Foreskin melanocyte (primary cell): ENCODE measurements at places on chromosomes 13 and 19.

- no peak for DNase-seq
Observed at GRCh38 chr19:42003506-42004294, 9.7 kb upstream of the ATP1A3 start.

GRCh38 chr13:20901668-20902437 is 693 bp downstream of the XPO4 start:
- DNase-seq, result no peak

- DNase-seq, result no peak
Observed at GRCh38 chr19:50844296-50844935, 10.3 kb upstream of the KLK3 start.

- no peak for DNase-seq
Observed at GRCh38 chr13:97364031-97364430, 69.9 kb upstream of the RAP2A start.

DNA sequence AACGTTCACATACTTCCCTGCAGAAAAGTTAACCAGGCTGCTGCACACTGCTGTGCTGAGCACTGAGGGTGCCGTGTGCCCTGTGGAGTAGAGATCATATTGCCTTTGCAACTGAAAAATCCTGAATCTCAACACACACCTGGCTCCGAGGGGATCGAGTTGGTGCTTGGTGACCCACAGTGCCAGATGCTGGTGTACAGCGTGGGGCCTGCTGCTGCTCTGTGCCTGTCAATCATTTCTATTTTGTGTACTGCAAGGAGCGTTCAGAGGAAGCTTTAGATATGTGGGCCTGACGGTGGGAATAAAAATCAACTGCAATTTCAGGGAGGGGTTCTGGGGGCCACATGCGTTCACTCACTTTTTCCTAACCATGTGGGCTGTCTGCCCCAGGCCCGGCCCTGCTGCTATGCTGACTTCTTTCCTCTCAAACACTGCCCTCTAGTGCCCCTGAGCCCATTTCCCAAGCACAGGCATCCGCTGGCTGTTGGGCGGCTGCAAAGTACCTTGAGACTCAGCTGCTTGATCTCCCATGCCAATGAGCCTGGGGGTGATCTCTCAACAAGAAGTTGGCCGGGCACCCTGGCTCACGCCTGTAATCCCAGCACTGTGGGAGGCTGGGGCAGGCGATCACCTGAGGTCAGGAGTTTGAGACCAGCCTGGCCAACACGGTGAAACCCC is 9.7 kb upstream of the LENG8 start:
- DNase-seq, result no peak

DNA sequence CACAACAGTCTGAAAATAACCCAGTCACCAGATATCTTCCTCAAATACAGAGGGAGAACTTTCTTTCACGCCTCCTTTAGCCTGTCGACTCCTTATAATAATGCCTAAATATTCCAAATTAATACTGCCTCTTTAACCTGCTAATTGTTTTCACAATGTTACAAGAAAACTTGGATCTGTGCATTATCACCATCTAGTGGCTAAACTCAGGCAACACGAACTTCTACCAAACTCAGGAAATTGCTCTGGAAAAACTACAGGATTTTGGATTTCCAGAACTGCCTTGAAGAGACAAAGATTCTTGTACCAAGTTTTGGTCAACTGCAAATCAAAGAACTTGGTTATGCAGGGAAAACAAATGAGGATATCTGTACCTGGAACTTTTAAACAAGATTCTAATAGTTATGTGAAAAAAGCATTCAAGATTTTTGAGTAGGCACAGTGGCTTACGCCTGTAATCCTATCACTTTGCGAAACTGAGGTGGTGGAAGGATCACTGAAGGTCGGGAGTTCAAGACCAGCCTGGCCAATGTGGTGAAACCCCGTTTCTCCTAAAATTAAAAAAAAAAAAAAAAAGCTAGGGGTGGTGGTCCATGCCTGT is 10.8 kb downstream of the CLN5 start:
- DNase-seq, result no peak

DNA sequence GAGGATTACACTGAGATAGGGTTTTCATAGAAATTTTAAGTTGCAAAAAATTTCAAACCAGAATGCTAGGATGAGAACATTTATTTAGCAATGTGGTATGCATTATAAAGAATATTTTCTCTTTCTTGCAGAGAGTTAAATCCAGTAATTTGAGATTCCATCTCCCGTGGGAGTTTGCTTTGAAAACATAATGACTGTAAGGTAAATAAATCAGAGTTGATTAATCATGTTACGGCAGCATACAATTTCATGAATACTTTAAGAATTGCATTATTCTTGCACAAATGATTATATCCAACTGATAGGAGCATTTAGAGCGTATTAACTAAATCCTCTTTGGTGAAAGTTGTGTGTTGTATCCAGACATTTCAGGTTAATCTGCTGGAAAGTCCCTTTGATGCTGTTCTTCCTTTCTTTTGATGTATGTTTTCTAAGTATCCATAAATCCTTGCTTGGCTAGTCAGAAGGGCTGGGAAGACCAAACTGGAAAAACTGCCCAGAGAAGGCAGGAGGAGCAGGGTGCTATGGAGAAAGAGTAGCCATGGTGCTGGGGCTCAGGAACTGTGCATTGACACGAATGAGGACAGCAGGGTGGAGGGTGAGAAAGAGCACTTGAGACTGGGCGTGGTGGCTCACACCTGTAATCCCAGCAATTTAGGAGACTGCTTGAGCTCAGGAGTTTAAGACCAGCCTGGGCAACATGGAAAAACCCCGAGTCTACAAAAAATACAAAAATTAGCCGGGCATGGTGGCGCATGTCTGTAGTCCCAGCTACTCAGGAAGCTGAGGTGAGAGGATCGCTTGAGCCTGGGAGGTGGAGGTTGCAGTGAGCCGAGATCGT is 4.8 kb upstream of the GJA3 start:
- no peak for DNase-seq

DNA sequence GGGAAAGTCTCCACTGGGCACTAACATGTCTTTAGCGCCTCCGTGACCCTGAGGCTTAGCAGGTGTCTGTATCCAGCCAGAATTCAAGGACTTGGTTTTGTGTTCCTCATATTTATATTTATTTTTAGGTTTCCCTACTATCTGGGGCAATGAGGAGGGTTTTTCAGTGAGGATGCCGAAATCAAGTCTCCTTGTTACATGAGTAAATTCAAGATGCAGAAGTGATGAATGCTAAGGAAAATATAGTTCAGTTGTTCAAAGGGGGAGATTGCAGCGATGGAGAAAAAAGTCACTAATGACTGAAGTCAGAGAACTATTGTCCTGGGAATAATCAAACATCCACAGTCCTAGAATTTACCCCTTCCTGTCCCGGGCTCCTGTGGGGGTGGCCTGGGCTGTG is 791 bp upstream of the ADGRE2 start:
- DNase-seq, result no peak

DNA sequence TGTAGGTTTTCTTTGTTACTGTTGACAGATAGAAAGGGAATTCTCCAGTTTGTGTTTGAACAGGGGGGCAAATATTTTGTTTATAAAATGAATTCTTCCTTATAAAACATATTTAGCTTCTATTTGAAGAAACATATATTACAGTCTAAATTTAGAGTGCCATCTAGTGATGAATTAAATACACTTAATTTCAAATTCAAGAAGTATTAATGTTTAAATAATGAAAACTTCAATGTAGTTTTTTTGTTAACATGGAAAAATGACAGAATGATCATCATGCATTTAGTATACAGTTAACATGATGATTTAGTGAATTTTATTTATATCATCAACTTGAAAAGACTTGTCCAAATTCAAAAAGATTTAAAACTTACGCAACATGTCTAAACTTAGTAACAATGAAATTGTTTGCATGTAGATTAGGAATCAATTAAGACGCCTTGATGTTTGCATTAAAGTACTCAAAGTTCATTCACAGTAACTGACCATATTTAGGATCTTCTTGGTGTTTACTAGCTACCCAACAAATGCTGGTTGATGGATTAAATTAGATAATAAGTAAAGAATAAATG is 765.9 kb upstream of the SLITRK1 start:
- DNase-seq, result no peak

- no peak for DNase-seq
Observed at GRCh38 chr13:106275446-106276032, 259.9 kb downstream of the EFNB2 start.

DNA sequence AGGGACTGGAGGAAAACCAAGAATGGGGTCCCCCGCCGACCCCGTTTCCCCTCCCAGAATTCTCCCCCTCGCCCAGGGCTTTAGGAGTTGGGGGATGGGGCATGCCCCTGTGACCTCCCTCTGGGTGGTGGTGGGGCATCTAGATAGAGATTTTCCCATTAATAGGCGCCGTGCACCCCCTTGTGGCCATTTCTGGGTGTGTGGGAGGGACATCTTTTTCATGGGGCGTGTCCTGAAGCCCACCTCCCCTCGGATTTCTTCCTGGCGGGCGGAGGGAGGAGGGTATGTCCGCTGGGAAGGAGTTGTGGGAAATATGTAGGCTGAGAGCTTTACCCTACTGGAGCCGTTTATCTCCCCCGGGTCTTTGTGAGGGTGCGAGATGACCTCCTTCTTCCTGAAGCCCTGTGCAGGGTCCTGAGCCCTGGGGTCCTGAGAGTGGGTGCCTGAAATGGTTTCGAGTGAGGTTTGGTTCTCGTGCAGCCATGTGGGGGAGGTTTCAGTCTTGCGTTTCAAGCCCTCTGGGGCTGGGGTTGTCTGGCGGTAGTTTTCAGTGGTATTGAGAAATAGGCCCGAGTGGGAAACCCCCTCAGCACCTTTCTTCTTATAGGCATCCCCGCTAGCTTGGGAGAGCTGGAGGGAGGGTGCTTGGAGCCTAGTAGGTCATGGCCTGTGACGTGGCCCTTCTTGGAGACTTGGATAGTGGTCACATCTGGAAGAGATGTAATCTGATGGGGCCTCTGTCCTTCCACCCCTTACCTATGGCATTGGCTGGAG is 1.0 kb downstream of the PRMT1 start:
- peak; percentile 32 for DNase-seq

- no peak for DNase-seq
Observed at GRCh38 chr19:44850641-44851109, 4.6 kb downstream of the NECTIN2 start.

- peak; percentile 25 for DNase-seq
Observed at GRCh38 chr13:99796175-99796819, 175.3 kb downstream of the ZIC5 start.

GRCh38 chr19:41649827-41650226 is 23.0 kb upstream of the CEACAM4 start:
- DNase-seq, result no peak

GRCh38 chr19:46840498-46840942 is 10.1 kb downstream of the AP2S1 start:
- DNase-seq, result no peak

DNA sequence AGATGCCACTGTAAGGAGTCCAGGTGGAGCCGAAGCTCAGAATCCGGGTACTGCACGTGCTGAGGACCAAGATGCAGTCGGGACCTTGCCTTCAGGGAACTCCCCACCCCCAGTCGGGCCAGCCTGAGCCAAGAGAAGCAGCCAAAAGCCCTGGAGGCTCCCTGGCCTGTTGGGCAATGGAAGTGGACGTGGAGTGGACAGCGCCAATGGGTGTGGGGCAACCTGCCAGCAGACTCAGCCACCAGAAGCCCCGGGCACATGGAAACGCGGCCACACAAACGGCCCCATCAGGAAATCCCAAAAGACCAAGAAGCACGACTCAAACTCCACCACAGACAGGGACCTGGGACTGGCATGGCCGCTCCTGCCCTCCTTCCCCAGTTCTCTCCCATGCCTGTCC is 30.0 kb upstream of the KCTD15 start:
- DNase-seq, result no peak

DNA sequence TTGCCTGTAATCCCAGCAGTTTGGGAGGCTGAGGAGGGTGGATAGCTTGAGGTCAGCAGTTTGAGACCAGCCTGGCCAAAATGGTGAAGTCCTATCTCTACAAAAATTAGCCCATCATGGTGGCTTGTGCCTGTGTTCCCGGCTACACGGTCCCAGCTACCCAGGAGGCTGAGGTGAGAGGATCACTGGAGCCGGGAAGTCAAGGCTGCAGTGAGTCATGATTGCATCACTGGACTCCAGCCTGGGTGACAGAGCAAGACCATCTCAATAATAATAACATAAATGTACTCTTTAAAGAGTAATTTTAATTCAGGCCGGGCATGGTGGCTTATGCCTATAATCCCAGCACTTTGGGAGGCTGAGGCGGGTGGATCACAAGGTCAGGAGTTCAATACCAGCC is 38.7 kb downstream of the SKA3 start:
- no peak for DNase-seq

DNA sequence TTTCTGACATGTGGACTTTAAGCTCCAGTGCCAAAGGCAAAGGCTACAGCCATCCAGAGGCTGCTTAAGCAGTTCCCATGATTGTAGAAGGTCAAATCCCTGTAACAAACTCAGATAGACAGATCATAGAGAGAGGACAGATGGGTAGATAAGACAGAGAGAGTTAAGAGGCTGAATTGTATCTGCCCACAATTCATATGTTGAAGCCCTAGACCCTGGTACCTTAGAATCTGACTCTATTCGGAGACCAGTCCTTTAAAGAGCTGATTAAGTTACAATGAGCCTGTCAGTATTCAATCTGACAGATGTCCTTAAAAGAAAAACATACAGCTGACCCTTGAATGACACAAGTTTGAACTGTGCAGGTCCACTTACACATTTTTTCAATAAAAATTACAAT is 115.2 kb downstream of the RAP2A start:
- DNase-seq, result no peak

DNA sequence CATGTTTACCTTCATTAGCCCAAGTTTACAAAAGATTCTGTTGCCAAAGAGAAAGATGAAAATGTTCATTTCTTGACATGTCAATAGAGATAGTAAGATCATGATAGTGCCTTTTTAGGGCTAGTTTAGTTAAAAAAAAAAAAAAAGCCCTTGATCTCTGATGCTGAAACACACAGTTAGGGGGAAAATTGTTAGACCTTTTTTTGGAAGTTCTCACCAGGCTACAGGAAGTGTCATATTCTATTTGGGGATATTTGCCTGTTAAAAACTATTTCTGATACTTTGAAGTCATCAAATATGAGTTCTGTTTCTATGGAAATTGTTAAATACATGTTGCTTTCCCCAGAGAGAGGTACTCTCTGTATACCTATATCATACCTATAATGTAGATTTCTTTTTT is 21.6 kb downstream of the SLAIN1 start:
- DNase-seq, result no peak

DNA sequence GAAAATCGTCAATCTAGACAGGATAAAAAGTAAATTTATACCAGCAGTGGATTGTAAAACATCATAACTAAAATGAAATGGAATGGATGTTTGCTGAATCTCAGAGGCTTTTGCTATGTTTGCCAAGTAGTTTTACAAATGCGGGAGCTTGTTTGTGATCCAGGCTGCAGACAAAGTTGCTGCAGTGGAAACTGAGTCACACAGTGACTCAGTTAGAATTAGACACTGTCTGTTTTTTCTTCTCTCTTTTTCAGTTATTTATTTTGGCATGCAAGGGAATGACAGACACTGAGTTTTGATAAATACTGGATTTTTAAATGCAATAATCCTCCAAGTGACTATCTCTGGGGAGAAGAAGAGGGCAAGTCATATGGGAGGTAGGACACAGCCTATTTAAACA is 4.6 kb upstream of the PNMA8A start:
- DNase-seq, result no peak
